ENCODE measurements at places on chromosomes 16 and 17.
A peak's percentile ranks its signal among the peaks of the same experiment; 100 is the strongest.

GRCh38 chr16:88630941-88631340 is 7.4 kb upstream of the IL17C start:
- no peak for DNase-seq

DNA sequence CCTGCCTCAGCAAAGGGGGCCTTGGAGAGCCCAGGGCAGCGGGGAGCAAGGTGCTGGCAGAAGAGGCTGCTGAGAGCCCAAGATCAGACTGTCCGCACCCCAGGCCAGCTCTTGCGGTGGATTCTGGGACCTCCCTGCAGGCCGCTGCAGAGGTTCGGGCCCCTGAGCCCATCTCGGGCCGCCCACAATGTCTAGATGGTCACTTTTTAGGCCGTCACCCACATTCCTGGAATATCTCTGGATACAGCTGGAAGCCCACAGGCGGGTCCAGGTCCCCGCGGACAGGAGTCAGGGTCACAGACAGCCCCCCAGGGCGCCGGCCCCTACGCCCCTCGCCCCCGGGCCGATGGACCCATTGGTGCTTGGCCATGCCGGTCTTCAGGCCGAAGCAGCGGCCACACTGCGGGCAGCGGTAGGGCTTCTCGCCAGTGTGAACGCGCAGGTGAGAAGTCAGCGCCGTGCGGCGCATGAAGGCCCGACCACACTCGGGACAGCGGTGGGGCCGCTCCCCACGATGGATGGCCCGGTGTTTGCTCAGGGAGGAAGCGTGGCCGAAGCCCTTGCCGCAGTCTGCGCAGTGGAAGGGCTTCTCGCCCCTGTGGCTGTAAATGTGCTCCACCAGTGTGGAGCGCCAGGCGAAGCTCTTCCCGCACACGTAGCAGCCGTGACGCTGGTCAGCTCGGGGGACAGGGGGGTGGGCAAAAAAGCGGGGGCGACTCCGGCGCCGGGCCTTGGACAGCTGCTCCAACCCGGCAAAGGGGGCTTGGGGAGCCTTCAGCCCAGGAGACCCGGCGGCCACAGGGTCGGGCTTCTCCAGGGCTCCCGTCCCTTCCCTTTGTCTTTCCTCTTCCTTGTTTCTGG is 2.1 kb downstream of the ZNF747 start:
- DNase-seq, result no peak

GRCh38 chr17:74125156-74125555 is 78.3 kb upstream of the RPL38 start:
- no peak for DNase-seq

GRCh38 chr17:29573558-29573869 is 5.0 kb downstream of the TP53I13 start:
- no peak for DNase-seq

GRCh38 chr17:78272181-78272913 is 40.9 kb downstream of the TMEM235 start:
- DNase-seq, result no peak

- no peak for DNase-seq
These were observed 5.9 kb downstream of the MEIOB start for GRCh38 chr16:1865902-1866690.

DNA sequence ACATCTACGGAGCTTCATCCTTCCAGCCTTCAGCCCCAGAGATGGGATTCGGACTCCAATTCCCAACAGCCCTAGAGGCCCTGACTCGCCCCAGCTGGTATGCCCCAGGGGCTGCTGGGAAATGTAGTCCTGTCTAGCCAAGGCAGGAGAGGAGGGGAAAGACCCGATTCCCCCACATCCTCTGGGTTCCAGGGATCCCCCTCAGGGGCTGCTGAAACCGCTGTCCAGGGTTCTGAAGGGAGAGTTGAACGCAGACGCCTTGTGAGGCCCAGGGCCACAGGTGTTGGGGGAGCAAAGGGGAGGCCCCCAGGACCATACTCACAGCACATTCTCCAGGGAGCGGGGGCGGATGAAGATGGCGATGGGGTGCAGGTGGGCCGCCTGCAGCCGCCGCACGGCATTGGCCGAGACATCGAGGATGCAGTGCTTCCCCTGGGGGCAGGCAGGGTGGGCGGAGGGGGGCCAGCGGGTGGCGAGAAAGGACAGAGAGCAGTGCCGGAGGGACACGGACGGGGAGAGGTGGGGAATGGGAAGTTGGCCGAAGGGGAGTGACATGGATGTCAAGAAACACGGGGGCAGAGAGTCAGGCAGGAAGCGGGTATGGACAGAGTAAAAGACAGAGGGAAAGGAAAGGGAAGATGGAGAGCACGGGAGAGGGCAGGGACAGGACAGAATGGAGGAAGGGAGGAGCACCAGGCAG is 12.6 kb upstream of the ASGR1 start:
- DNase-seq, result peak; percentile 82

- no peak for DNase-seq
These were observed 302.8 kb downstream of the FOXL1 start for GRCh38 chr16:86881118-86881510.

DNA sequence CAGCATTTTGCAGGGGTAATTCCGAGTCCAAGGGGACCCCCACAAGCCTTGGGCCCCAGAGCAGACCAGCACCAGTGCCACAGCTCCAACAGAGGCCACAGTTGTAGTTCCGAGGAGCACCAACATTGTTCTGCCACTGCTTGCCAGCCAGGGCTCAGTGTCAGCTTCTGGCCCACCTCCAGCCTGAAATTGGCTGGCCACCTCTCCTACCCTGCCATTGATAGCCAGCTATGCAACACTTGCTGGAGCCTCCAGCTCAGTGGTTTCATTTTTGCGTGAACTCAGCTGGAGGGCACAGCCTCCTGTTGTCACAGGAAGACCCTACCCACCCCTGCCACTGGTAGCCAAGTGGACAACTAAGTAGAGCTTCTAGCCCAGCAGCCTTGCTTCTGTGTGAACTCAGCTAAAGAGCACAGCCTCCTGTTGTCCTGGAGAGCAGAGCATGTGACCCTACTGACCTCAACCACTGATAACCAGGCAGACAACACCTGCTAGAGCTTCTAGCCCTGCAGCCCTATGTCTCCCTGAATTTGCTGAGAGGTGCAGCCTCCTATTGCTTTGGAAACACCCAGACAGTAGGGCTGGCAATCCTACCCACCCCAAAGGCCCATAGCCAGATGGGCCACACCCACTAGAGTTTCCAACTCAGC is 24.9 kb downstream of the HYDIN start:
- DNase-seq, result no peak

- DNase-seq, result no peak
These were observed 17.3 kb downstream of the CRYBA1 start for GRCh38 chr17:29263916-29264315.

GRCh38 chr17:75689441-75689873 is 22.3 kb downstream of the SAP30BP start:
- DNase-seq, result no peak

GRCh38 chr16:29656688-29657523 is 6.1 kb upstream of the SPN start:
- DNase-seq, result no peak

DNA sequence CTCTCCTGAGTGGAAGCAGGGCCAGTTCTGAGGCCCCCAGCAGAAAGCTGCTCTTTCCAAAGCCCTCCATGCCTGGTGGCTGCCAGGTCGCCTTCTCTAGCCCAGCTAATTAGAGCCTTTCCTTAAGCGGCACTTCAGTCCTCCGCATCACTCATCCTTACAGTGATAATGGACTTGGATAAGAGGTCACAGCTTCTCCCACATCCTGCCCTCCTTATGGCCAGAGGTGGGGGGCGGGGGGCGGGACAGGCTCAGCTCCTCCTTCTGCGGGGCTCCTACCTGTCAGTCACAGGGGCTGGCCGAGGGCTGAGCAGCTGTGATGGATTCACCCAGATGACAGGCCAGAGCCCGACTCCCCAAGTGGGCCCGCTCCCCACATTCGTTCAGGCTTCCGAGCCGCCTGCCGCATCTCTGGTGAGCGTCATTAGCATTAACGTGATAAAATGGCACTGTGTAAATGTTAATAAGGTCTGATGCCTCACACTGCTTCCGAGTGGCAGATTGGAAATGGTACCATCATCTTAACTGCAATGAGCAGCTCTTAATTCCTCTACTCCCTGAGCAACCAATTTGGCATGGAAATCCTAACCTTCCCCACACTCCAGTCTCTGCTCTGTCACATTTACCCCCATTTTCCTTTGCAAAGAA is 41.3 kb downstream of the GRIN2C start:
- DNase-seq, result peak; percentile 35

GRCh38 chr17:74566132-74566753 is 1.1 kb downstream of the CD300H start:
- DNase-seq, result peak; percentile 29

DNA sequence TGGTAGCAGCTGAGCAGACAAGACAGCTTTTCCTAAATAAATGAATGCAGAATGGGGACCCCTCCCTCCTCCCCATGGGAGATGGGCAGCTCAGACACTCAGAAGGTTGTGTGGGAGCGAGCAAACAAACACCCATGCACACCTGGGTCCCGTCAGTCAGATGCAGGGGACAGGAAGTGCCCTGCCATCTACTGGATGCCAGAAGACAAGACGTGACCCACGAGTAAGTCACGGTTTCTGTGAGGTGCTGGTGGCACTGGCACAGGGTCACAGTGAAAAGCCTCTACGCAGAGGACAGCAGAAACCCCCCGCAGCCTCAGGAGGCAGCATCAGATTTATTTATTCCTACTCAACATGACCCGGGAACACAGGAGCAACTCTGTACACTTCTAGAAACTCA is 8.4 kb downstream of the HBQ1 start:
- no peak for DNase-seq

GRCh38 chr16:46947900-46948547 is 25.4 kb downstream of the DNAJA2 start:
- peak; percentile 31 for DNase-seq

GRCh38 chr17:57595947-57596695 is 149.0 kb downstream of the CCDC182 start:
- no peak for DNase-seq

DNA sequence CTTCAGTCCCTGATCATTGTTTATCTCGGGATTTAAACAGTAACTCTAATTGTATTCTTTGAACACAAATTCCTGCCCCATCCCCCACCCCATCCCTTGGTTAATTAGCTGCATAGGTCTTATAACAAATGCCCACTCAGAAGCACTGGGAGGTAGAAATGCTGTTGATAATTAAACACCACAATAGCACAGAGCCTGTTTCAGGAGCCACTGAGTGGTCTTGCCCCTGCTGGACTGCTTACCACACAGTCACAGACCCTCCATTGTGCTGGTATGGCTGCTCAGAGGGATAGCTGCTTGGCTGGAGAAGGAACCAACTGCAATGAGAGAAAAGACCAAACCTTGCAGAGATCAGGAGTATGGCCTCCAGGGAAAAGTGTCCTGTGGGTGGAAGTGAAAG is 214.1 kb downstream of the ANKFN1 start:
- peak; percentile 38 for DNase-seq

DNA sequence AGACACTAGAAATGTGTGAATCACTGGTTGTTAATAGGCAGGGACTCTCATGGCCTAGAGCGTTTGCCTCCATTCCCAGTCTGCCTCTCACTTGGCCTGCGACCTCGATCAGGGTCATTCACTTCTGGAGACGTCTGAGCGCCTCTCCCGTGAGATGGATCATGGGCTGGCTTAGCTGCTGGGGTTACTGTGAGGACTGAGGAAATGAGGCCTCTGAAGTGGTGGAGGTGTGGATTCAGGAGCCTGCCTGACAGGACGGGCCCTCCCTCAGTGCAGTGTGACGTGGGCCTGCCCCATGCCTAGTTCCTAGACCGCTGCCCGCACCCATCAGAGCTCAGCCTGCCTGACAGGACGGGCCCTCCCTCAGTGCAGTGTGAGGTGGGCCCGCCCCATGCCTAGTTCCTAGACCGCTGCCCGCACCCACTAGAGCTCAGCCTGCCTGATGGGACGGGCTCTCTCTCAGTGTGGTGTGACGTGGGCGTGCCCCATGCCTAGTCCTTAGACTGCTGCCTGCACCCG is 61.9 kb downstream of the BANP start:
- no peak for DNase-seq

DNA sequence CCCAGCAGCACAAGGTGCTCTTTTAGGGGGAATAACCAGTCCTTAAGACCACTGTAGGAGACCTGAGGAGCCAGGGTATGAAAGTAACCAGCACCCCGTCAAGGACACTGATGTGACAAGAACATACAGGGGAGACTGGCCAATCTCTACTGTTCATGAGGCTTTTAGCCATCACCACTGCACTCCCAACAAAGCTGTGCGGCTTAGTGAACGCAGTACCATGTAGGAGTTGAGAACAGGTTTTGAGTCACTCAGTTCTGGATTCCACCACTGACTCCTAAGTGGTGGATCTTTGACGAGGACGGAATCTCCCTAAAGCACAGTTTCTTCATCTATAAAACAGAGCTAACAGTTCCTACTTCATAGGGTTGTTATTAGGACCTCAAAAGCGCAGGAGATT is 26.8 kb downstream of the COG4 start:
- DNase-seq, result no peak

- DNase-seq, result peak; percentile 97
These were observed 25.5 kb downstream of the COPZ2 start for GRCh38 chr17:48012151-48012520.
